Left cardiac atrium (tissue), 4 donors: ENCODE measurements at places on chromosomes 5 and 9.

GRCh38 chr5:172193872-172194271, at the start of gene EFCAB9:
EFCAB9 (plus strand) TSS chr5:172194172; CDS start chr5:172194173, 1 bp downstream.
- no peak for DNase-seq

DNA sequence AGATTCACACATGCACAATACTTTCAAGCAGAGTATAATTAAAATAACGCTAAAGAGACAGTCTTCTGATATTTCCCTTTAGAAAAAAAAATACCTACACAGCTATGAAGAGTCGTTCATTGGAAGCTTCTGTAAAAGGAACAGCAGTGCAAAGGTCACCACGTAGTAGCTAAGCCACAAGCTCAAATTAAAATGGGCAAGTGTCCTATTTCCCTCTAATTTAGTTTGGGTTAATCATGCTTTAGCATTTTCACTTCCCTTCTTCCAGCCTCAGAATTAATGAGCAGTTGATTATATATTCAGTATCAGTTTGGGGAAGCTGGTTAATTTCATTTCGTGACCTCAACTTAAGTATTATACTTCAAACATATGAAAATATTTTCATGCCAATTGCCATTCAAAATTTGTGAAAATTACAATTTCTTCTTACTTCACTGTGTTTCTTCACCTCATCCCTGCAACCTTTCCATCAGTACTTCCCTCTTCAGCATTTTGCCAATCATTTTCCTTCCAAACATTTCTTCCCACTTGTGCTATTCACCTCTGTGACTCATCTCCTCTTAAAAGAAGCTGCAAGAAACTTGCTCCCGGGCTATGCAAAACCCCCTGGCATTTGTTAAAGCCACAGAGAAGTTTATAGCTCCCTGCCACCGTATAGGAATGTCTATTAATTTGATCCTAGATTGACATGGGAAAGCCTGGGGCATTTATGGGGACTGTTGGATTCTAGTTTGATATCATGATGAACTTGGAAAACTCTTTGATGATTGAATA, 83.0 kb downstream of the DMRTA1 start:
- DNase-seq = no peak

GRCh38 chr9:8186560-8186959, 387.0 kb upstream of the DMAC1 start:
- no peak for DNase-seq

GRCh38 chr9:115766370-115766955, 387.1 kb upstream of the PAPPA start:
- no peak for DNase-seq

DNA sequence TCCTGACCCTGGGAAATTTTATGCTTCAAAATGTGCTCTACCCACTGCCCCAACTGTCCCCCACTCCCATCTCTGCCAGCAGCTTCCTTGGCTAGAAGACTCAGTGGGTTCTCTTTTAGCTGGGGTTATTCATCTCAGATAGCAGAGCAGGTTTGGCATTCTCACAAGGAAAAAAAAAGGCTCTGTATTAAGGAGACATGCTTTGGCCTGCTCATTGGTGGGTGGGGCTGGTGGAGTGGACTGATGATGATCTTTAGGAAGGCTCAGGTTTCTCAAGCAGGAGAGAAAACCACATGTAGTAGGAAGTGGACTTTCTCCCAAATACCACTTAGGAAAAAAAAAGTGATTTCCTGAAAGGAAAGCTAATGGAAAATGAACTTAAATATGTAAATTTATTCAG, 279.2 kb upstream of the ZNF462 start:
- no peak for DNase-seq

DNA sequence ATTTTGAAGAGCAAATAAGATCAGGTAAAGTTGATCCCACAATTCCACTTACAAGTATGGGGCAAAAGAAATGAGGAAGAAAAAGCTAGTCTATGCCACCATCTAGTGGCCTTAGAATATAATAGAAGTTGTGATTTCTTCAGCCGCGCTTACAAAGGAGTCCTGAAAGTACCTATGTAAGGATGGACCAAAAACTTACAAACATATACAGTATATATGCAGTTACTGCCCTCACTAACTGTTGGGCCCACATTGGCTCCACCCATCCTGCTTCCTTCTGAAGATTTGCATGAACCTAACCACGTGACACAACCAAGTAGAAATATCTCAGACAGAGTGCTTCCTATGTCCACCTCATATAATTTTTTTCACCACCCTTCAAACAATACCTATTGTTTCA, 11.7 kb upstream of the OR13D1 start:
- no peak for DNase-seq

- no peak for DNase-seq
These were observed 110.8 kb downstream of the PAPPA start for GRCh38 chr9:116264361-116264760.

GRCh38 chr9:85502815-85503655, 238.7 kb downstream of the AGTPBP1 start:
- DNase-seq = no peak
